ENCODE measurements at places on chromosomes 5 and 9.

GRCh38 chr5:528629-529511, 4.6 kb upstream of the SLC9A3 start:
- DNase-seq: no peak

DNA sequence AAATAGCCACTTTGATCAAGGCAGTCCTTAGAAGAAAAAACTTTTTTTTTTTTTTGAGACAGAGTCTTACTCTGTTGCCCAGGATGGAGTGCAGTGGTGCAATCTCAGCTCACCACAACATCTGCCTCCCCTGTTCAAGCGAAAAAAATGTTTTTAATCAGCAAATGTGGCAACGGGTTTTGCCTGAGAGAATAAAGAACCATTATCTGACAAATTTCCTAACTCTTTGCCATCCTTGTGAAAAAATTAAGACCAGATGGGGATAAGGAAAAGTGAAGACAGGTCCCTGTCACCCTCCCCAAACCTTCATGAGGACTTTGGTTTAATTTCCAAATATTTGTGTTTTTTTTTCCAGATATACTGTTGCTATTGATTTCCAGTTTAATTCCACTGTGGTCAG, 107.3 kb upstream of the SPOCK1 start:
- DNase-seq: no peak

- no peak for DNase-seq
Observed at GRCh38 chr5:141050622-141051520, at the start of gene PCDHB1. Gene PCDHB1, plus strand, starts transcription at chr5:141051374. Its CDS starts 97 bp downstream, at chr5:141051471.

DNA sequence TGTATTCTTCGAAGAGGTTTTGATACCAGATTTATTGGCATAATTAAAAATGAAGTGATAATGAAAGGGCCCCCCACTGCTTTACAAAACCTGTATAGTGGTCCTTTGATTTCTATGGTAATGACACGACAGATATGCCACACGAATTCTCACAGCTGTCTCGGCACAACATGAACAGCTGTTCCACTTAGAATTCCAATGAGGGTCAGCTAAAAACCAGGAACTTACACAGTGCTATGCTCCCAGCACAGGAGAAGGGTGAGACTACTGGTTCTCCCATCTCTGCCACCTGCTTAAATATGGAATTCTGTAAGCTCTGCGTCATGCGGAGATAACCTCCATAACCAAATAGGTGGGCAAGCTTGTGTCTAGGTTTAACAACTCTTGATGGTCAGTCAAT, 183.0 kb upstream of the EFNA5 start:
- DNase-seq: no peak

- no peak for DNase-seq
Observed at GRCh38 chr5:126794157-126794828, 17.4 kb downstream of the LMNB1 start.

DNA sequence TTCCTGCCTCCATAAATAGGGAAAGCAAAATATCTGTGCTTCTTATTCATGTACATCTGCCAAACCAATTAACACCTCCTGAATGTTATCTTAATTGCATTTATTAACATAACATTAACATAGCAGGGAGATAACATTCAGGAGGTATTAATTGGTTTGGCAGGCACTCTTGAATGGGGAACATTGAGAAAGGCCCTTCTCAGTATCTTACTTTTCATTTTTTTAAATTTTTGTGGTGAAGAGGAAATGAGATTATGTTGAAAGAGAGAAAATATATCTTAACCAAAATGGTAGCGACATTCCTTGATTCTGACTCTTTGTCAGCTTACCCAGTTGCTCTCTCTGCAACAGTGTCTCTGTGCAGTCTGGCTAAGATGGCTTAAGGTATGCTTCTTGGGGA, 100.4 kb upstream of the TLE1 start:
- no peak for DNase-seq

GRCh38 chr9:90188656-90189055, 454.0 kb downstream of the DIRAS2 start:
- DNase-seq: no peak

DNA sequence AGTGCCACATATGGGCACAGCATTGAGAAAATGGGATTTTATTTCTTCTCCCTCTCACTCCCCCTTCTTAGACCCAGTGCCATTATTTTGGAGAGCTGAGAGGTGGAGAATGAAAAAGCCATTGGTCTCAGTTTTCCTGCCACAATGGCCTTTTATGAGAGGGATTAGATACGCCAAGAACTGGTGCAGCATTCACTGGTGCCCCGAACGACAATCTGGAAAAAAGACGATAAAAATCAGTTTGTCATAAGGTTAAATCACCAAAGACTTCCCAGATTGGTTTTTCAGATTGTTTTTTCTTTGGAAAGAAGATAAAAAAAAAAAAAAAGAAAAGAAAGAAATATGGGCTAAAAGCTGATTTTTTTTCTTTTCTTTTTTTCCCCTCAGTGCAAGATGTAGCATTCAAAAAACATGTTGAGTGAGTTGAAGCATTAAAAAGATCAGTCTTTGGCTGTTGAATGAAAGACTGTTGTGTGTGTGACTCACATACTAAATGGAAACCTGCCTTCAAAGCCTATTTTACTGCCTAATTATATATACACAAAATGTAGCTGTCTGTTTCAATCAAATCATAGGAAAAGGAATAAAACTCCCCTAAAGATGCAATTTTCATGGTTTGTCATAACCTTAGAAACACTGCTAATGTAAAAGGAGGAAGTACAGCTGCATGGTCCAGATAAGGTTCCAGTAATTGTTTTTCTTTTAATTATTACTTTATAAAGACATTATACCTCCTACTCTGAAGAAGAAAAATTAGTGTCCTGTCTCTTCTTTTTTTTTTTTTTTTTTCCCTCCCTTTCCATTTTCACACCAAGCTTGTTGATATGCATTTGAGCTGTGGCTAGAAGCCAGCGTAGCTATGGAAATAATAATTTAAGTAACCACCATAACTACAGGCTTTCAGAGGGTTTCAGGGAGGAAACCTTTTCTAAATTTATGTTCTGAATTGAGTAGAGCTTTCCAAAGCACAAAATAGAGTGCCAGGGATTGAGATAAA, 27.2 kb upstream of the ZNF608 start:
- DNase-seq: no peak

GRCh38 chr9:126126807-126127206, 199.8 kb upstream of the MVB12B start:
- no peak for DNase-seq

DNA sequence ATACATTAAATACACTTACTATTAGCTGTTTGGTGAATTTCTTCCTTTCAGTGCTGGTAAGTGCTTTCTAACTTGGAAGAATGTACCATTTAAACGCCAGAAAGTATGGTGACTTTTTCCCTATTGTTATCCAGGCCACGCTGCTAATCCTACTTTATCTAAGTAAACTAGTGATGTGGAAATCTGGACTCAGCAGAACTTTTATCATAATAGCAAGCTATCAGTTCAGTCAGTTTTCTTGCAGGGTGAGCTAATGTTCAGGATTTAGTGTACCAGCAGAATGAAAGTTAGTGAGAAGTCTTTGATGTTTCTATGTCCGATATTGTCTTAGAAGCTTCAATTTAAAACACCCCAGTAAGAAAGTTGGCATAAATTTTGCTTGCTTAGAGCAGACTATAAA, 72.2 kb downstream of the HSD17B4 start:
- DNase-seq: no peak

GRCh38 chr5:158419186-158419585, 560.2 kb upstream of the CLINT1 start:
- DNase-seq: no peak

DNA sequence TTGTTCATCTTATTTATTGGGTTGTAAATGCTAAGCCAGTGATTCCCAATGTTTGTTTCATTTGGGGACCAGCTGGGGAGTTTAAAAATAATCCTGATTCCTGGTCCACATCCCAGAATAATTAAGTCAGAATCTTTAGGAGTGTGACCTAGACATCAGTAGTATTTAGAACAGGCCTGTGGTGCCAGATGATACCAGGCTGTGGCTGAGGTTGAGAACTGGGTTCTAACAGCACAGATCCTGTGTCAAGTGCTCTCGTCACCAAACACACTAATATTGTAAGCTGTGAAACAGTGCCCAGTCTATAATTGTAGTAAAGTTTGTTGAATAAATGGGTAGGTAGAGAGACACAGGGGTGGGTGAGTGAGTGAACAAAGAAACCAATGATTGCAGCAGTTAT, 172.1 kb upstream of the PPP1R2B start:
- DNase-seq: no peak

GRCh38 chr5:2334719-2335118, 416.8 kb downstream of the IRX2 start:
- DNase-seq: no peak

DNA sequence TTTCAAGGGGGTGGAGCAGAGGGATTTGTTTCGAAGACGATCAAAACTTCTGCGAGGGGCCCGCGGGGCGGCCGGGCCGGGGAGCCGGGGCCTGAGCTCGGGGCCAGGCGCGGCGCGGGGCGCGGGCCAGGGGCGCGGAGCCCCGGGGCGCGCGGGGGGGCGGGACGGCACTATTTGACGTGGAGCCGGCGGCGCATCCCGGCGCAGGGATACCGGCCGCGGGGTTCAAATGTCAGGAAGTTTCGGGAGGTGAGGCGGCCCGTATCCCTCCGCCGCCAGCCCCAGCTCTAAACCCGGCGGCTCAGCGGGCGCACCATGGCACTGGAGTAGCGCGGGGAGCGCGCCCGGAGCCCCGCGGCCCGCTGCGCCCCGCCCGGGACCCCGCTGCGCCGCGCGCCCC, at the start of gene LMX1B:
Gene LMX1B (plus strand): TSS at position 278 of the 400 bp plus-strand sequence. CDS start 522 bp downstream, outside the sequence.
- DNase-seq: no peak

DNA sequence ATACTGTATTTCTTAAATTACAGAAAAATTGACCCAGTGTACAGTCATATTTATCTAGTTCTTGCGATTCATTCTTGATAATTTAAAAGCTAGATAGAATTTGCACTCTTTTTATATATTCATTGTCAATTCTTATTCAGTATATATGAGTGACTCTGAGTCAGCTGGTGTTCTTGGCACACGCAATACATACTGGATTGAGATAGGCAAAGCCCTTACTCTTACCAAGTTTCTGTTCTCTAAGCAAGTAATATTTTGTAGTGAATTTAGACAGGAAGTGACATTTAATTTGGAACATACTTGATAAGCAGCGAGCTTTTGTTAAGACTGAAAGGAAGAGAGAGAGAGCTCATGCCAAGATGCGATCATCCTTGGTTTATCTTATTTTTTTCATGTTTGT, 57.7 kb downstream of the GPBP1 start:
- no peak for DNase-seq

- DNase-seq: no peak
Observed at GRCh38 chr9:69012696-69013381, 1.1 kb downstream of the PRKACG start.

- DNase-seq: no peak
Observed at GRCh38 chr5:168447808-168448207, 38.5 kb upstream of the RARS1 start.

- no peak for DNase-seq
Observed at GRCh38 chr9:30944225-30944569, 1440.2 kb upstream of the ACO1 start.

- DNase-seq: no peak
Observed at GRCh38 chr5:172383191-172383802, 71.0 kb downstream of the SH3PXD2B start.

DNA sequence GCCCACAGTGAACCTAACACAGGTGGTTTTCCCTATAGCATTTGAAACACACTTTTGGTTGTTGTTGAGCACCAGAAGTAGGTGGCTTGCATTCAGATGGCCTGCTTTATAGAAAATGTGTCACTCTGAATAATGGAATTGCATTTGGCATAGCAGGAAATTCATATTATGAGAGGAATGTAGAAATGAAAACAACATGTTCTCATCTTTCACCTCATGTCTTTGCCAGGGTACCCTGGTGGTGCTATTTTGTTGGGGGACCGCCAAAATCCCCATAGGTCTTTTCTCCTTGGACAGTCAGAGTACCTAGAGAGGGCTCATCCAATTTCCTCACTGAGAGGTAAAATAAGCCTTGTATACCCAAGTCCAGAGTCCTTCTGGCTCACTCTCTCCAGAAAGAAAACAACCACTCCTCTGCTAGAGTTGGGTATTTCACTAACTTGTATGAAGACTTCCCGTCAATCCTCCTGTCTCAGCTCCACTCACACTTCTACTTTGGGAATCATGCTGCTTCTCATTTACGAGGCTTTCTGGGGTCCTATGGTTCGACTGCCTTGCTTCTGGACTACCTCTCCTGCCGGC, 67.4 kb downstream of the MRPS27 start:
- DNase-seq: no peak

DNA sequence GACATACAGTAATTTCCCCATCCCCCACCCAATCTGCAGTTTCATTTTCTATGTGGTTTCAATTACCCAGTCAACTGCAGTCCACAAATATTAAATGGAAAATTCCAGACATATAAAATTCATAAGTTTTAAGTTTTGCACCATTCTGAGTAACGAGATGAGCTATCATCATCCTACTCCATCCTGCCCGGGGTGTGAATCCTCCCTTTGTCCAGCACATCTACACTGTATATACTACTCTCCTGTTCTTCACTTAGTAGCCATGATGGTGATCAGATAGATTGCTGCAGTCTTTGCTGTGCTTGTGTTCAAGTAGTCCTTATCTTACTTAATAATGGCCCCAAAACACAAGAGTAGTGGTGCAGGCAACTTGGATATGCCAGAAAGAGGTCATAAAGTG, 11.3 kb downstream of the OXCT1 start:
- DNase-seq: no peak

DNA sequence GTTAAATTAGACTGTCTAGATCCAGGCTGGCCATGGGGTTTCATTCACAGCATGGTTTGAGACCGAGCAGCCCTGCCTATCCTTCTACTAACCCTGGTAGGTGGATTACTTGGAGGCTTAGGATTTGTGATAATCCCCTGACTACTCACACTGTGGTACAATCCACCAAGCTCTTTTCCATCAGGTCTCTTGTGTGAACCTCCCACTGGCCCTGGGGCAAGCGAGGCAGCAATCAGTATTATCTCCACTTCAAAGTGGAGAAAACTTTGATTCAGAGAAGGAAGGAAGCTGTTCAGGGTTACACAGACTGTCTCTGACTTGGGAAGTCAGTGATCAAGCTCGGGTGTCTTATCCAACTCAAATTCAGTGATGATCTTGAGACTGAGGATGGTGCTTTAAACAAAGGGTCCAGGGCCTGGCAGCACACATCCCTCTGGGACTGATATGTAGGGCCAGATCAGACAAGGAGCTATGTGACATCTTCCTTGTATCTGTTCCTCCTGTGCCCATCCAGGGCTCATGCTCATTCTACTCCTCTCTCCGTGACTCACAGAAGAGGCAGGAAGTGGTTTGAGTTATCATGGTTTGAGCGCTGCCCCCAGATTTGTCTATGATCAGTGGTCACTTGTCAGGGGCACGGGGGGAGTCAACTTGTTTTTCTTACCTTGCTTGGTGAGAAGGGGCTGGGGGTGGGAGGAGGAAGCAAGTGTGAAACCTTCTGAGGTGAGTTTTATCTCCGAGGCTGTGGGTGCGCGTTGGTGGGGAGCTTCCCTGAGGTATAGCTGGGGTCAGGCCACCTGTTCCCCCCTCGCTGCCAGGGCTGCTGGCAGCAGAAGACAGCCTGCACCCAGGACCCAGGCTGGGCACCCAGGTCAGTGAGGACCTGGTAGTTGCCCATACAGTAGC, 48.6 kb downstream of the RGS3 start:
- no peak for DNase-seq

Measured in GOT3 (cell line).